AG08396 (cell line): ENCODE measurements at places on chromosomes 2 and 18.
A peak's percentile ranks its signal among the peaks of the same experiment; 100 is the strongest.

DNA sequence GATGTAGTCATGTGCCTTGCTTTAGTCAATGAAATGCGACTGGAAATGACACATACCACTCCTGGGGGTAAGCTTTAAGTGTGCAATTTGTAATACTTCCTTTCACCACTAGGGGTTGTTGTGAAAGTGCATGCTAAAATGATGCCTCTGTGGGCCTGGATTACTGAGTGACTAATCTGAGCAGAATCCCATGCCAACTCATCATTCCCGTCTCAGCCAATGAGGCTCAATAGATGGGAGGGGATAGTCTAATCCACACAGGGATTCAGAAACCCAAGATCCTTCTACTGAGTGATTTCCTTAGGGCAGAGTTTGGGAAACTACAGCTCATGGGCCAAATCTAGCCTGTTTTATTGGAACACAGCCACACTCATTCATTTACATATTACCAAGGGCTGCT is 54.0 kb downstream of the HRH4 start:
- DNase-seq = peak; percentile 45

DNA sequence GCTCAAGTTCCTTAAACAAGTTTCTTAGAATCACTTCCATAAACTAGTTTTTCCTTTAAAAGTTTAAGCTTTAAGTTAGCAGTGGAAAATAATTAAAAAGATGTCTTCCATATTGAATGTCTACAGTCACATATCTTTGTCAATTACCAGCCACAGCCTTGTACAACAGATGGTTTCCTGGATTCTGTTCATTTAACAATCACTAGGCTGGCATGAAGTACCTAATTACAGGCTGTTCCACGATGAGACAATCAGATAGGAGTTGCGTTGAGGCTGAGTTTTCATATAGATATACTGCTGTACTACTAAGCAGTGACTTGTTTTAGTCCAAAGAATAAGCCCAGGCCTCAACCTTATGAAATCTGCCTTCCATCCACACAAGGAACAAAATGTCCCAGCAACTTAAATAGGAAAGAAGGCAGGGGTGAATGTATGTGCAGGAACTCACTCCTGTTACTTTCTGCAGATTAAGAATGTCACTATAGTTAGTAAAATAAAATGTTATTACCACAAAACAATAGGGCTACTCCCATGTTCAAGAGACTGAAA is 131.0 kb downstream of the ZAP70 start:
- no peak for DNase-seq

DNA sequence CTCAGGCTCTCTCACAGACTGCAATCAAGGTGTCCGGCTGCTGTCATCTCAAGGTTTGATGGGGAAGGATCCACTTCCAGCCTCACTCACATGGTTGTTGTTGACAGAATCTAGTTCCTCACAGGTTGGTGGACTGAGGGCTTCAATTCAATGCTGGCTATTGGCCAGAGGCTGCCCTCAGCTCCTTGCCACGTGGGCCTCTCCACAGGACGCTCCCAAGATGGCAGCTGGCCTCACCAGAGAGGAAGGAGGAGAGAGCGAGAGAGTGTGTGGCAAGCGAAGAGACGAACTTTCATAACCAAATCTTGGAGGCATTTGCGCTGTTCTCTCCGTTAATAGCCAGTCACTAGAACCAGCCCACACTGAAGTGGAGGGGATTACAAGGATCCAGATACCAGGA is 13.5 kb upstream of the DNMT3A start:
- no peak for DNase-seq

GRCh38 chr18:63376538-63376937 is 9.5 kb upstream of the KDSR start:
- DNase-seq = no peak

DNA sequence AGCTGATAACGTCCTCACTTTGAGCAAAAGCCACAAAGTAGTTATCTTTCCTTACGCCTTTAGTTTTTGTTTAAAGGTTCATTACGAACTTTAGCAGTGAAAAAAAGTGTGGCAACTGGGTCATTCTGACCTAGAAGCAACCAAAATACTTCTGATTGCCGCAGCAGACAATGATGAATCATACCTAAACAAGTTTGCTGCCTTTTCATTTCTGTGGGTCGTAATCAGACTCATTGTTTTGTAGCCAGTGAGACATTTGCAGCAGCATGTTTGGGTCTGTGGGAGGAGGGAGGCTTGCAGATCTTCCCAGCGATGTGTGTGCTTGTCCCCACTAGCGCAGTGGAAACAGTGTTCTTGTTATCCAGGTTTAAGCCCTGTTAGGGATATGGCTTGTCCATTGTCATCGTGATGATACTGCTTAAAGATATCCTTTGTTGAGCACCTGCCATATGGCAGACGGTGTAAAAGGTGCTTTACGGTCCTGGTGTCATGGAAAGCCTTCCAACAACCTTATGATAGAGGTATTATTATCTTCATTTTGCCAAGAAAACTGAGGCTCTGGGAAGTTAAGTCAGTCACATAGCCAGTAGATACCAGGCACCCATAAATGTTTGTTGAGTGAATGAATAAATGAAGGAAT is 1.3 kb upstream of the GREB1 start:
- no peak for DNase-seq

- no peak for DNase-seq
Observed at GRCh38 chr2:158603986-158604385, 147.2 kb downstream of the PKP4 start.

- DNase-seq = no peak
Observed at GRCh38 chr2:119291588-119292167, 68.0 kb downstream of the STEAP3 start.

DNA sequence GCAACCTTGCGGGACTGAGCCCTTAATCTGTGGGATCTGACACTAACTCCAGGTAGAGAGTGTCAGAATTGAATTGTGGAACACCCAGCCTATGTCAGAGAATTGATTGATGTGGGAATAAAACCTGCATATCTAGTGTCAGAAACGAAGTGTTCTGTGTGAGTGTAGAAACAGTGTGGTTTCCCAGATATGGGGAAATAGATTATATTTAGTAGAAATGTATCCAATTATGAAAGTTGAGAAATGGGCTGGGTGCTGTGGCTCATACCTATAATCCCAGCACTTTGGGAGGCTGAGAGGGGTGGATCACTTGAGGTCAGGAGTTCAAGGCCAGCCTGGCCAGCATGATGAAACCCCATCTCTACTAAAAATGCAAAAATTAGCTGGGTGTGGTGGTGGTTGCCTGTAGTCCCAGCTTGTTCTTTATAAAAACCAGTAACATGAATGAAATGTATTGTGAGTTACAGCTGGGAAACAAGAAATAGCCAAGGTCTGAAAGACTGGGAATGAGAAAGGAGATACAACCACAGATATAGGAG is 4.3 kb upstream of the TP53I3 start:
- no peak for DNase-seq

DNA sequence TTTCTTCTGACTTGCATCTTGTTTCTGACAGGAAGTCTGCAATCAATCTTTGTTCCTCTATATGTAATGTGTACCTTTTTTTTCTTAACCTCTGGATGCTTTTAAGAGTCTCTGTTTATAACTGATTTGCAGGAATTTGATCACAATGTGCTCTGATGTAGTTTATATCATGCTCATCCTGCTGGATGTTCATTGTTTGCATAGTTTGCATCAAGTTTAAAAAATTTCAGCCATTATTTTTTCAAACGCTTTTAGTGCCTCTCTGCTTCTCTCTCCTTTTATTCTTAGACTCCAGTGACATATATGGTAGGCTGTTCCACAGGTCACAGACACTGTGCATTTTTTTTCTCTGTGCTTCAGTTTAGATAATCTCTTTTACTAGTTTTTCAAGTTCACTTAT is 23.9 kb downstream of the RBKS start:
- DNase-seq = no peak

DNA sequence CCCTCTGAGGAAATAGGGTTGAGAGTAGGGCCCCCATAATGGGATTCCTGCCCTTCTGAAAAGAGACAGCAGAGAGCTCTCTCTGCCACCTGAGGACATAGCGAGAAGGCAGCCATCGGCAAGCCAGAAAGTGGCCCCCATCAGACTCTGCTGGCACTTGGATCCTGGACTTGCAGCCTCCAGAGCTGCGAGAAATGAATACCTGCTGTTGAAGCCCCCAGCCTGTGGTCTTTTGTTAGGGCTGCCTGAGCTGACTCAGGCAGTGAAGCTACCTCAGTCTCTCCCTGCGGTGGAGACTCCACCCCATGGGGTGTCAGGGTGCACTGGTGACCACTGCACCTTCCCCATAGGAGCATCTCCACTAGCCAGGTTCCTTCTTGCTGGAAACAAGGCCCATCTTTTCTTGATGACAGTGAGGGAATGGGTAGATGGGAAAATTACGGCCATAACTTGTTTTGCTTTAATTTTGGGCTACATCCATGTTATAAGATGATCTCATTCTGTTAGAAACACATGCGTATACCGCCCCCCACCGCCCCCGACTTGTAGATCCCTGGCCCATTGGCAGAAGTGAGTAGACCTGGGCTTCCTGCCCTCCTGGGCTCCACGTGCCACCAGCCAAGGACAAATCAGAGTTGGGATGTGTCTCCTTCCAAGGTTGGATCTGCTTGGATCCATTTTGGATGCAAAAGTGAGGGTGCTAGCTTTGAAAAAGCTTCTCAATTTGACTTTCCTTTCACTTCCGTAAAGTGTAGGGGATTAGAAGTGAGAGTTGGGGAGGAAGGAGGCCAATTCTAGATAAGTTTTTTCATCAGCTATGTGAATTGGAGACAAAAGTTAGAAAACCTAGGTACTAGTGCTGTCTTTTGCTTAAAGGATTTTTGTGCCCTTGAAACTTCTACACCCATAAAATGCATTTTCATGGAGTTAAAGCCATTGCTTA is 42.9 kb downstream of the NCK2 start:
- no peak for DNase-seq

- DNase-seq = no peak
Observed at GRCh38 chr2:114461116-114461515, 18.7 kb downstream of the DPP10 start.

GRCh38 chr18:3305933-3306332 is 44.0 kb downstream of the MYL12B start:
- no peak for DNase-seq

- no peak for DNase-seq
Observed at GRCh38 chr2:71419976-71420375, 33.4 kb upstream of the DYSF start.

GRCh38 chr2:190526105-190526750 is 8.3 kb downstream of the NEMP2 start:
- DNase-seq = no peak

DNA sequence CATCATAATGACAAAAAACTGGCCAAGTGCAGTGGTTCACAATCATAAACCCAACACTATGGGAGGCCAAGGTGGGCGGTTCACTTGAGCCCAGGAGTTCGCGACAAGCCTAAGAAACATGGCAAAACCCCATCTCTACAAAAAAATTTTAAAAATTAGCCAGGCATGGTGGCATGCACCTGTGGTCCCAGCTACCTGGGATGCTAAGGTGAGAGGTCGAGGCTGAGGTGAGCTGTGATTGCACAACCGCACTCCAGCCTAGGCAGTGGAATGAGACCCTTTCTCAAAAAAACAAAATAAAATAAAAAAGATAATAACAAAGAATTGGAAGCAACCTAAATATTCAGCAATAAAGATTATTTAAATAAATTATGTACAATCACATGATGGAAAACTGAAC is 21.8 kb downstream of the PSTPIP2 start:
- no peak for DNase-seq

GRCh38 chr18:45738660-45739059 is 14.7 kb downstream of the SLC14A1 start:
- DNase-seq = no peak

DNA sequence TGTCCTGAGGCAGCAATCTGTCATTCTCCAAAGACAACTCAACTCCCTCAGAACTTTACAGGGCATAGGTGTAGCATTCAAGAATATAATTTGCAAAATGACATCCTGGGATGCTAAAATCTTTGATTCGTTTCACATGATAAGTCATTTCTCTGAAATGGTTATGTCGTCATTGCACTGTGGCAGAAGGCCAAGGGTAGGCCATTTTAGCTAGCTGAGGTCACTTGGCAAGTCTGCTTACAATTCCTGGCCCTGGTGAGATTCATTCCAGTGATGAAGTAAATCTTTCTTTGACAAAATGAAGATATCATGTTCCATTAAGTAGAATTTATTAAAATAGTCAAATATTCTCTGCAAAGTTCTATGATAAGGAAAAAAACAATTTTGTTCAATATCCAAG is 1410.3 kb upstream of the LRRTM1 start:
- no peak for DNase-seq

- DNase-seq = no peak
Observed at GRCh38 chr18:68793951-68794350, 3.9 kb upstream of the CCDC102B start.

GRCh38 chr18:27787547-27787946 is 389.4 kb downstream of the CDH2 start:
- DNase-seq = no peak

DNA sequence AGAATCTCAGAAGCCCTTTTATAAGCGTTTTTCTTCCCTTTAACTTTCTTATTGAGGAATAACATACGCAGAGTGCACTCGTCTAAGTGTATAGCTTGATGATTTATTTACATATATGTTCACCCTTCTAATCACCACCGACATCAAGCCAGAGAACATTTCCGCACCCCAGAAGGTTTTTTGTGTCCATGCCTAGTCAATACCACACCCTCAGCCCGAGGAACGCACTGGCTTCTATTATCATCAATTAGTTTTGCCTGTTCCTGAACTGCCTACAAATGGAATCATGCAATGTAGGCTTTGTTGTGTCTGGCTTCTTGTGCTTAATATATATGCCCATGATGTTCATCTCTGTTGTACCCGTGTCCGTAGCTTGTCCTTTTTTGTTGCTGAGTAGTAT is 27.7 kb downstream of the SDC1 start:
- DNase-seq = no peak

DNA sequence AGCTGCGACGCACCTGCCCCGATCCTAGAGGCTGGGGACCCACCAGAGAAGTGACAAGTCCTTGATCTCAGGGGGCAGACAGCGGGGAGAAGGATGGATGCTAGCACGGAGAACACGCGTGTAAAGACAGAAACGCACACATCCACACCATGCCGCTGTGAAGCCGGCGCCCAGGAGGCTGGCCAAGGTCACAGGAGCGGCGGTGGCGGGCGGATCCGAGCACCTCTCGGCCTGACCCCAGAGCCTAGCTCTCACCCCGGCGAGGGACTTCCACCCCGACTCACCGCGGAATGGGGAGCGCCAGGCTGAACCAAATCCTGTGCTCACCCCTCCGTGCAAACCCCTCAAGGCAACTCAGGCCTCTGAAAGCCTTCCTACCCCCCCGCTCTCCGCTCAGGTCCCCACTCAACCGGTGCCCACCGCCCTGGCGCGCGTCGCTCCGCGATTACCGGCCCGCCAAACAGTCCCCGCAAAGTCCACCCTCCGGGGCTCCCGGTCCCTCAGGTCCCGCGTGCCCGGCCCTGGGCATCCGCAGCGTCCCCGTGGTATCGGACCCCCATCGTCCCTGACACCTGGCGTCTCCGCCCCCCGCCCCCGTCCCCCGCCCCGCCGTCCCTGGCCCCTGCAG is 460 bp upstream of the LRRFIP1 start:
- DNase-seq = no peak

DNA sequence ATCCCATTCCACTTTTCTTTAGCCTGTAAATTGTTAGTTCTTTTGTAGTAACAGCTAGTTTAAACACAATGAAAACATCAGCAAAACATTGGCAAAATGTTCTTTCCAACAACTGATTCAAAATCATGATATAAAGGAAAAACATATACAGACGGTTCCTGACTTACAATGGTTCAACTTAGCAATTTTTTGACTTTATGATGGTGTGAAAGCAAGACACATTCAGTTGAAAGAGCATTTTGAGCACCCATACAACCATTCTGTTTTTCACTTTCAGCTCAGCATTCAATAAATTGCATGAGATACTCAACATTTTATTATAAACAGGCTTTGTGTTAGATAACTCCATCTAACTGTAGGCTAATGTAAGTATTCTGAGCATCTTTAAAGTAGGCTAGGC is 185.1 kb downstream of the NOL4 start:
- no peak for DNase-seq

GRCh38 chr2:222430681-222431080 is 6.3 kb downstream of the SGPP2 start:
- no peak for DNase-seq
